ENCODE measurements at places on chromosomes 2 and 18.

DNA sequence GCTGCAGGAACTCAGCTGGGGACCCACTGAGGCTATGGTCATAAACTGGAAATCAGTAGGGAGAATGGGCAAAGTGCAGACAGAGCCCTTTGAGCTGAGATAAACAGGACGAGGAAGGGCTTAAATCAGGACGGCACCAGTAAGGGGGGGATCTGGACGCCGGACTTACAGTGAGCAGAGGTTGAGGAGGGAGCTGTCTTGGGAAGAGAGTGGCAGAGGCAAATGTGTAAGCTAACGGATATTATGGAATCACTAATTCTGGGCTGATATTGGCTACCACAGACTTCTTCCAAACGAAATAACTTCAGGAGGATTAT, 539 bp downstream of the CYP27A1 start:
- no peak for DNase-seq

DNA sequence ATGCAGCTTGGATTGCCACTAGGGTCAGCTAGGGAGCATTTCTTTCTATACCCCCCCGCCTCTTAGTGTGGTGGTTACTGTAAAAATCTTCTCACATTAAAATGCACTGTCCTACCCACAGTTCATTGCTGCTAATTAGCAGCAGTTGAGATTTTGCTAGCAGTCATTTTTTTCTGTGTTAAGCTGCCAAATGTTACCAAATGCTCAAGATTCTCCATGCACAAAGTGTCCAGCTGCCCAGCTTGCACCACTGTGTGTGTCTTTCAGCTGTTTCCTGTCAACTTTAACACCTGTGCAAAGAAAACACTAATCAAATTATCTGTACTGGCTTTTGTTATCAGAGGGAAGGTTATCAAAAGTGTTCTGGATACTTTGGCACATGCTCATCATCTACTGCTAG, 679.3 kb downstream of the NR4A2 start:
- no peak for DNase-seq

DNA sequence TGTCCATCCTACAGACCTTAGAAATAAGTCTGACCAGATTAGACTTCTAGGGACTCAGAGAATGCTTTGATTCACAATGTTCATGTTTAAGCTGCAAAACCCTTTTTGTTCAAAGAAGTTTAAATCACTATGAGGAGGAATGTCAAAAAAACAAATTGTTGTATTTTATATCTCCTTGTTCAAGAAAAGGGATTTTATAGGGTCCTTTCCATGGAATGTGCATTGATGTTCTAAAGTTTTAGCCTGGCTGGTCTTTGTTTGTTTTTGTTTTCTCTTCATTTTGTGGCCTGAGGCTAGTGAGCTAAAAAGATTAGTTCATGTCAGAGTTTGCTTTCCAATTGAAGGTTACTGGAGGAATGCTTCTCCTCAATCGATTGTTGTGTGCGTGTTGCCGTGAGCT, 77.2 kb downstream of the MGAT5 start:
- no peak for DNase-seq

GRCh38 chr18:3262234-3263131, 550 bp downstream of the MYL12B start:
- no peak for DNase-seq

GRCh38 chr2:197215748-197216360, 94.7 kb downstream of the ANKRD44 start:
- DNase-seq: no peak
